NT2/D1 (cell line): ENCODE measurements at places on chromosomes 5 and 9.

GRCh38 chr5:51181208-51181894, 201.9 kb upstream of the ISL1 start:
- DNase-seq, result no peak

DNA sequence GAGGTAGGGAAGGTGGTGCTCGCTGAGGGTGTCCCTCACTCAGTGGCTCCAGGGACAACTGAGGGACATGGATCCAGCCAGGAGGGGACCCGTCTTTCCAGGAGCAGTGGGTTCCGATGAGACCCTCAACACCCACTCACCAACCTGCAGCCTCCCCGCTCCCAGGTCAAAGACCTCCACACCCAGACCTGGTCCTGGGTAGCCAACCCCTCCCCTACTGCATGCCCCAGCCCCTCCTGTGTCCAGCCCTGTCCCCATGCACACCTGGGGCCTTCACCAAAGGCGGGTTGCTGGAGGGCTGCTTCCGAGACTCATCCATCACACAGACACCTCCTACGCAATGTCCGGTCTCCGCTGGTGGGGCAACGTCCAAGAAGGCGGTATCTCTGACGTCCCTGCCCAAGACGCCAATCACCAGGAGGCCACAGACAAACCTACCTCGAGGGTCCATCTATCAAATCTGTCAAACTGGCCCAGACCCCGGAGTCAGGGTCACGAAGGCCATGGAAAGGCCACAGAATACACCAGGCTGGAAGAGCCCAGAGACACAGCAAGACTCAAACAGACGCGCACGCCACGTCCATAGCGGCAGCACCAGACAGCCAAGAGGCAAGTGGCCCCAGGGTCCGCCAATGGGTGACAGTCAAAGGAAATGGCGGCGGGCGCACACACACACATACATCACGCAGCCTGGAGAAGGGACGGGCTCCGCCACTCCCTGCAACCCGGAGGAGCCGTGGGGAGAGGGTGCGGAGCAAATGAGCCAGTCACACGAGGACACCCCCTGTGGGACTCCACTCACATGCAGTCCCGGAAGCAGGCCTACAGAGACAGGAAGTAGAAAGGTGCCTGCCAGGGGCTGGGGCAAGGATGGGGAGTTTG, 10.8 kb downstream of the NACC2 start:
- no peak for DNase-seq

DNA sequence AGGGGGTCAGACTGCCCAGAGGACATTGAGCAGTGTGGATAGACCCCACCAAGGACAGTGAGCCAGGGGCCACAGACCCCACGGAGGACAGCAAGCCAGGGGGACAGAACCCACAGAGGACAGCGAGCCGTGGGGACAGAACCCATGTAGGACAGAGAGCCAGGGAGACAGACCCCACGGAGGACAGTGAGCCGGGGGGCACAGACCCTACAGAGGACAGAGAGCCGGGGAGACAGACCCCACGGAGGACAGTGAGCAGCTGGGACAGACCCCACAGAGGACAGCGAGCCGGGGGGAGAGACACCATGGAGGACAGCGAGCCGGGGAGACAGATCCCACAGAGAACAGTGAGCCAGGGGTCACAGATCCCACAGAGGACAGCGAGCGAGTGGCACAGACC, 3.4 kb upstream of the ZDHHC11 start:
- no peak for DNase-seq

- peak; percentile 47 for DNase-seq
Measured at GRCh38 chr5:672329-673160, 20.6 kb downstream of the TPPP start.

GRCh38 chr9:114367772-114368569, 19.8 kb downstream of the AKNA start:
- DNase-seq, result no peak

DNA sequence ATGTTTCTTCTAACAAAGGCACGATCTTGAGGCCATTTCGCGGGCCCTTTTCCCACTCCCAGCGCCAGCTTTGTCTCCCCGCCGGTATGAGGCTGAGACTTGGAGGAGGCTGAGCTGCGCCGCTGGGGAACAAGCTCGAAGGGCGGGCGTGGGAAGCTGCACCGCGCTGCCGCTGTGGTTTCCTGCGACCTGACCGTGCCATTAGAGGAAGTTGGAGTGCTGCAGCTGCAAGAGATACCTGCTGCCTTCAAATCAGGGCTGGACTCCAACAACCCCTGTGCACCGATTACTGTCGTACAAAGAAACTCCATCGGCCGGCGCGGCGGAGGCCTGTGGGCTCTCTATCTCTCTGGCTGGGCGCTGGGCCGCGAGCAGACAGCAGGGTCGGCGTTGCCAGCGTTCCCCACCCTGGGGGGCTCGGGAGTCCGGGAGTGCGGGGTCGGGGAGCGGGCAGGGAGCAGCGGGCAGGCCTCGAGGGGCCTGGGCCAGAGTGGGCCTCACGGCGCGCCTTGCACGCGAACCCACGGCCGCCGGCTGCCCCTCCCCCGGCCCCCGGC, 1.3 kb upstream of the ERBIN start:
- DNase-seq, result no peak

GRCh38 chr5:109105631-109106267, 304.0 kb downstream of the PJA2 start:
- DNase-seq, result no peak

- DNase-seq, result no peak
Measured at GRCh38 chr9:94514722-94515121, 40.2 kb upstream of the PCAT7 start.

- no peak for DNase-seq
Measured at GRCh38 chr9:122131401-122132001, 28.1 kb downstream of the NDUFA8 start.

DNA sequence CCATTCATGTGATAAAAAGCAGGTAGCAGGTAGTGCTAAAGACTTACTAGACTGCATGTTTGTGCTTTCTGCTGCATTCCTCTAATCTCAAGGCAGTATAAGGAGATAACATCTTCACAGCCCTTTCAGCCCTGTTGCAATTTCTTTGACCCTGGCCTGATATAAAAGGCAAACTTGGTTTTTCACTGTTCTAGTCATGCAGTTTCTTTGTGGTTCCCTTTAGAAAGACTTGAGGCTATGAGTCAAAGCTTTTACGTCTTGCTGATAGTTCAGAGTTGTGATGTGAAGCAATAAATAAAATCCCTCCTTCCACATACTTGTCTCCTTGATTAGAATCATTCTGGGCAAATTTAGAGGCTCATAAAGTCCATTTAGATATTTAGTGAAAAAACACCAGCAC, 88.6 kb upstream of the CDKN2B start:
- DNase-seq, result no peak

DNA sequence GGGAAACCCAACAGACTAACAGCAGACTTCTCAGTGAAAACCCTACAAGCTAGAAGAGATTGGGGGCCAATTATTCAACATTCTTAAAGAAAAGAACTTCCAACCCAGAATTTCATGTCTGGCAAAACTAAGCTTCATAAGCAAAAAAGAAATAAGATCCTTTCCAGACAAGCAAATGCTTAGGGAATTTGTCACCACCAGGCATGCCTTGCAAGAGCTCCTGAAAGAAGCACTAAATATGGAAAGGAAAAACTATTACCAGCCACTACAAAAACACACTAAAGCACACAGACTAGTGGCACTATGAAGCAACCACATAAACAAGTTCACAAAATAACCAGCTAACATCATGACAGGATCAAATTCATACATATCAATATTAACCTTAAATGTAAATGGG, 131.1 kb downstream of the OR2K2 start:
- no peak for DNase-seq

GRCh38 chr5:105816961-105817360, 1853.8 kb downstream of the EFNA5 start:
- no peak for DNase-seq

DNA sequence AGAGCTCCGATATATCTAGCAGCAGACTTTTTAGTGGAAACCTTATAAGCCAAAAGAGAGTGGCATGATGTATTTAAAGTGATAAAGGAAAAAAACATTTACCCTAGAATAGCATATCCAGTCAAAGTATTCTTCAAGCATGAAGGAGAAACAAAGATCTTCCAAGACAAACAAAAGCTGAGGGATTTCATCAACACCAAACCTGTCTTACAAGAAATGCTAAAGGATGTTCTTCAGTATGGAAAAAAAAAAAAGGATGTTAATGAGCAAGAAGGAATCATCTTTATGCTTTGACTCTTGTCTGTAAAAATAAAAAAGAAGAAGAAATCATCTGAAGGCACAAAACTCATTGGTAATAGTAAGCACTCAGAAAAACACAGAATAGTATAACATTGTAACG, 338.2 kb downstream of the TLE1 start:
- DNase-seq, result no peak

DNA sequence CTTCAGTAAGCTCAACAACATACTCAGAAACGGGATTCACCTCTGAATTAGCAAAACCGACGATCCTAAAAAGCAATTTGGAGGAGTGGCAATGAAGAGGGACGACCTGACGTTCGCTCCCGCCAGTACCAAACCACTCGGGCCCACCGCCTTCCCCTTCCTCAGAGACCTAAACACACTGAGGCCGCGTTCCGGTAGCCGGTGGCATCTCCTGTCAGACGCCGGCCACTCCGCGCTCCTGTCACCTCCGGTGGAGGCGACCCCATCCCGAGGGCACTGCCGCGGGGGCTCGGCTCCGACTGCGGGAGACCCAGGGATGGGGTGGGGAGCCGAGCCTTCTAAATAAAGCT, 617 bp downstream of the PPP6C start:
- no peak for DNase-seq

GRCh38 chr5:82861701-82862100, 215.5 kb downstream of the TMEM167A start:
- DNase-seq, result no peak

GRCh38 chr5:73093943-73094342, 26.4 kb upstream of the TMEM171 start:
- no peak for DNase-seq

GRCh38 chr5:174177531-174177930, 132.0 kb downstream of the NSG2 start:
- no peak for DNase-seq

GRCh38 chr9:21028466-21028865, 3.0 kb downstream of the HACD4 start:
- DNase-seq, result no peak

DNA sequence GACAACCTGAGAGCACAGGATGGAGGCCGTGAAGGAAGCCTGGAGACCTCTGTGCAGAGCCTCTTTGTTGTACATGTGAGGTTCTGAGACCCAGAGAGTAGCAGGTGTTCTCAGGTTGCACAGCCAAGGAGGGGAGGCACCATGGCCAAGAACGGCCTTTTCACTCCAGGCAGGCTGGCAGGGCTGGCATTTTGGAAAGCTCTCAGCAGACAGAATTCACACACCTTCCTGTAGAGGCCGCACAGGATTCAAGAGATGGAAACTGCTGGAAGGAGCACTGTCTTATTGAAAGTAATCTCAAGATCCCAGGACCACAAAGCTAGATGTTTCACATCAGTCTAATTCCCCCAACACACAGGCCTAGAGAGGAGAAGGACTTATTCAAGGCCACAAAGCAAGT, 52.8 kb upstream of the XPA start:
- no peak for DNase-seq

DNA sequence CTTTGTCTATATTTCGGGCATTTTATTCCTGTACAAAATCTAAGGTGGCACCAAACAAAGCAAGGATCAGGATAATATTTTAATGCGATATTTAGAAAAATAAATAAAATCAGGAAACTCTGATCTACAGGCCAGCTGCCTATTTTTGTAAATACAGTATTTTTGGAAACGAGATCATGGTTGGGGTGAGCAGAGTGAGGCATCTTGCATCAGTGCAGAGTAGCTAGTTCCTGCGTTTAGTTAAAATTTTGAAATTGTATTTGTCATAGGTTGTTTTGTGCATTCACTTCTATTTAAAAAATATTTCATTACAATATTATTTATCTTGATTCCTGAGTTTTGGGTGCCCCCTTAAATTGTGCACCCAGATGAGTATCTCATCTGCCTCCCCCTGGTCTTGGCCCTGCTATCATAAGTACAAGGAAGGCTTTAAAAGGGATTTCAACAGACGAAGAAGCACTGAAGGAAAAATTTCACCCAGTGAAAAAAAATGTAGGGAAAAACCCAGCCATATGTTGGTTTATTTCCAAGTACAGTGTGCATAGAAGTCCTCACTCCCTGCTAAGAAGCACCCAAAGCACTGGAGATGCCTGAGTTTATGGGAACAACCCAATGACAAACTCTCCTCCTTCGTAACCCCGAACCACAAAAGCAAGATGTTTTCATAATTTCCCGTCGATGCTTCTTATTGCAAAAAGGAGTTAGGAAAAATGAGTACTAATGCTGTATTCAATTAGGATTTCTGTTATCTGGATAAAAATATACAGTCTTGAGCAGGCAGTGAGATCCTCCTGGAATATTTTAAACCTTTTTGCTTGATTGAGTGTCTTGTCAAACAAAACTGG, 304.7 kb upstream of the CLINT1 start:
- no peak for DNase-seq

GRCh38 chr9:11182001-11182400, 569.2 kb upstream of the PTPRD start:
- DNase-seq, result no peak

DNA sequence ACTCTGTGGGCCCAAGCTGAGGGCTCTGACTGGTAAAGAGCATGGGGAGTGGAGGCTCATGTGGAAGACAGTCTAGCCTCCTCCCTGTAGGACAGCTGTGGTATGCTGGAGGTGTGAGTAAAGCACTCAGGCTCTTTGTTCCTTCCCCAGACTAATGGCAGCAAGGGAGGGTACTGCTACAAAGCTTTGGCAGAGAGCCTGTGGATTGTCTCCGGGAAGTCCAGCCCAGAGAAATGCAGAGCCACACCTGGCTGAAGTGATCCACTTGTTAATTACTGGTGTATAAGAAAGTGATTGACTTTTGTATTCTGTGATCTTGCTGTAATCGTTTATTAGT, 161.7 kb downstream of the OXCT1 start:
- DNase-seq, result no peak

DNA sequence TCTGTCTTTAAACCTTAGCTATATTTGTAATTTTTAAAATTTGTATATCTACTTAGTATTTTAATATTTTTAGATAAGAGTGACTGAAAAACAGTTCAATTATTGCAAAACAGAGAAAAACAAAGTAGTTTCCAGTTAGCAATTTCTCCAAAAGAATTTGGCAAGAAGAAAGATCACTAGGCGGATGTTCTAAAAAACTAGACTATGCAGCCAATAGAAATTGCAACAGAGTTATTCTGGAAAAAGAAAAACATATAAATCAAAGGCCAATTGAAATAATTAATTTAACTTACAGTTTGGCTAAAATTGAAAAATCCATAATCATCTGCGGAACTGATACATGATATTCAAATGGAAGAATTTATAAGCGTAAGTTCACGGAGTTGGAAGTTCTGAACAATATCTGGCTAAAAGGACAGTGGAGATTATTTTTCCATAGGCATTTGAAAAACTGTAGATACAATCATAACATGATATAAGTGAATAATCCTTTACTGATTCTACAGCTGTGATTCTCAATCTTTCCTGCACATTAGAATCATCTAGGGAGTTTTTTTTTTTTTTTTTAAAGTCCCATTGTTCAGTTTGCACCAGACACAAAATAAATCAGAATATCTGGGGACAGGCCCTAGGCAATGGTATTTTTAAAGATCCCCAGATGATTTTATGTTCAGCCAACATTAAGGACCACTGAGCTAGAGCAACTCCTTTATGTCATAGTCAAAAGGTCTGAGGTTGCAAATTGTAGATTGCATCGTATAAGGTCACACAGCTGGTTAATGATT, 605.1 kb upstream of the DAB2 start:
- DNase-seq, result no peak

- DNase-seq, result no peak
Measured at GRCh38 chr5:31251032-31251431, 57.5 kb downstream of the CDH6 start.
